ENCODE measurements at places on chromosomes 3 and 15.
A peak's percentile ranks its signal among the peaks of the same experiment; 100 is the strongest.

- DNase-seq: no peak
Observed at GRCh38 chr15:58015565-58015964, 49.9 kb downstream of the ALDH1A2 start.

GRCh38 chr3:172624999-172625398 lies 85.9 kb downstream of the NCEH1 start:
- no peak for DNase-seq

DNA sequence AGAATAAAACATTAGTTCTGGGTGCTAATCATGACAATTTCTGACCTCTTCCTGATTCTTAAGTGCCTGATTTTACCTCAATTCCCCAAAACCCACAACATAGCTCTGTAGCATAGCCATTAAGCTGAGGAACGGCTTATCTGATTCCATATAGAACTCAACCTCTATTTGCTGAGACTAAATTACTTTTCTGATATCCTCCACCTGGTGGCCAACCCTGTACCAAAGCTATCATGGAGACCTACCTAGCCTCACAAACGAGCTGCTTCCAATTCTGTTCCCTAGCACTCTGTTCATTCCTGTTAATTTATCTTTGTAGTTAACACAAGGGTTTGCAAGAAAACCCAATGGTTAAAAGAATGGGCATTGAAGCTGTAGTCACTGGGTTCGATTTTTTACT lies 245.2 kb downstream of the PLOD2 start:
- DNase-seq: no peak

- DNase-seq: no peak
Observed at GRCh38 chr3:14431452-14431916, 29.1 kb downstream of the SLC6A6 start.

DNA sequence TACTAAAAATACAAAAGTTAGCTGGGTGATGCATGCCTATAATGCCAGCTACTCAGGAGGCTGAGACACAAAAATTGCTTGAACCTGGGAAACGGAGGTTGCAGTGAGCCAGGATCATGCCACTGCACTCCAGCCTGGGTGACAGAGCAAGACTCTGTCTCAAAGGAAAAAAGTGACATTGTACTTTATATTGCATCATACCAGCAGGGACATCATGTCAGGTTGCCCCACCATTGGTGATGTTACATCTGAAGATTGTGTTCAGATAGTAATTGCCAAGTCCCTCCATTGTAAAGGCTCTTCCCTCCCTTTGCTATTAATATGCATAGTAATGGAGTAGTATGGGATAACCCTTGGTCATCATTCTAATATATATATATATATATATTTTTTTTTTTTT lies 44.8 kb downstream of the FOXL2 start:
- DNase-seq: no peak

- no peak for DNase-seq
Observed at GRCh38 chr3:121793078-121793477, 41.8 kb downstream of the IQCB1 start.

DNA sequence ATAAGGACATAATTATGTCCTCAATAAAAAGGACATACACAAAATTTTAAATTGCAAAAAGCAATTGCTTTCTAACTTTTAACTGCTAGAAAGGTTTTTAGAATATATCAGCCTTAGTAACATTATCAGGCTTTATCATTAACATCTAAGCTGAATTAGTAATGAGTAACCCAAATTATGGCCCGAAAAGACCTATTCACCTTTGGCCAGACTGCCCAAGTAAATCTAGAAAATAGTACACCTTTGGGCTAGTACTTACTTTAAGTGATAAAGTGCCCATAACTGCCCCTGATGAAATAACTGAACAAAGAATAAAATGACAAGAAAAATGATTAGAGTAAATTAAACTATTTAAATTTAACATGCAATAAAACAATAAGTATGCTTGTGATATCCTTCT lies 117.2 kb downstream of the TBL1XR1 start:
- DNase-seq: no peak

DNA sequence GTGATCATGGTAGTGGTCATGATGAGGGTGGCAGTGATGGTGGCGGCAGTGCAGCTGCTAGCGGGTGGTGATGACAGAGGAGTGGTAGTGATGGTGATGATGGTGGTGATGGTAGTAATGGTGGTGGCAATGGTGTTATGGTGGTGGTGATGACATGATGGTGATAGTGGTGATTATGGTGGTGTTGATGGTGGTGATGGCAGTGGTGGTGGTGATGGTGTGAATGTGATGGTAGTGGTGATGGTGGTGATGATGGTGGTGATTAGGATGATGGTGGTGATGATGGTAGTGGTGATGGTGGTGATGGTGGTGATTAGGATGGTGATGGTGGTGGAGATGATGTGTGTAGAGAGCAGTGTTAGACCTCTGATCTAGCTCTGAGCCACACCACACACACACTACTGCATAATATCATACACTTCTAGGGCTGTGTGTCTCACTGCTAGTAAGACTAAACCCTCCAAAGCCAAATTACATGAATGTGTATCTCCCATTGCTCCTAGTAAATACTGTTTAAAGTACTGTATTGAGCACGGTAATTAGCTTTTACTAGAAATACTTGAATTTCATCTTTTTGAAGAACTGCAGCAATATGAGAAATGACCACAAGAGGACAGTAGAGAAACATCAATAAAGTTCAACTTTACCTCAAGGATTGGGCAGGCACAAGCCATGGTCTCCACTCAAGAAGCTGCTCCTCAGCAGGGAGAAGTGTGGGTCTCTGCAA lies 28.8 kb downstream of the TMED3 start:
- DNase-seq: peak; percentile 12

DNA sequence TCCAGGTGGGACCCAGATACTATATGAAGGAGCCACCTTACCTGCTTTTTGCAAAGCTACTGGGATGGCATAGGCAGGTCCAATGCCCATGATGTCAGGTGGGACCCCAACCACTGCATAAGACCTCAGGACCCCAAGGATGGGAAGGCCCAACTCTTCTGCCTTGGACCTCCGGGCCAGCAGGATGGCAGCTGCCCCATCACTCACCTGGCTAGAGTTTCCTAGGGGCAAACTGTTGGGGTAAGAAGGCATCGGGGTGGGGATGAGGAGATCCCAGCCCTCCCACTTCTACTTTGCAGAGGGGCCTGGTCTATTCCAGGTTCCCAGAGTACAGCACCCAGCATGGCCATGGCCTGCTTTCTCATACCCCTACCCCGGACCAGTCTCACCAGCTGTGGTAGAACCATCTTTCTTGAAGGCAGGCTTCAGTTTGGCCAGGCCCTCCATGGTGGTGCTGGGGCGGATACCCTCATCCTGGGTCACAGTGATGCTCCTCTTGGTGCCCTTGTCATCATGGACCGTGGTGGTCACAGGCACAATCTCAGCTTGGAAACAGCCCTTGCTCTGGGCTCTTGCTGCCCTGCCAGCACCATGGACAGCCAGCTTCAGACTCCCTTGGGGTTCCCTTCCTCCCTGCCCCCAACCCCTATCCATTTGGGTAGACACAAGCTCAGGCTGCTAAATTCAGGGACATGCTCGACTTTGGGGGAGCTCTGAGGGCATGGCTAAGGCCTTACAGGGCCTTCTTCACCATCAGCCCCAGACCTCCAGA lies 10.6 kb downstream of the ACAA1 start:
- DNase-seq: no peak

GRCh38 chr3:99777708-99778107 lies 40.0 kb upstream of the CMSS1 start:
- no peak for DNase-seq

- DNase-seq: no peak
Observed at GRCh38 chr3:81765400-81765799, 4.0 kb upstream of the GBE1 start.

GRCh38 chr3:126284258-126284904 lies 72.8 kb downstream of the KLF15 start:
- DNase-seq: no peak

GRCh38 chr15:72962054-72962702 lies 90.1 kb upstream of the NEO1 start:
- no peak for DNase-seq

DNA sequence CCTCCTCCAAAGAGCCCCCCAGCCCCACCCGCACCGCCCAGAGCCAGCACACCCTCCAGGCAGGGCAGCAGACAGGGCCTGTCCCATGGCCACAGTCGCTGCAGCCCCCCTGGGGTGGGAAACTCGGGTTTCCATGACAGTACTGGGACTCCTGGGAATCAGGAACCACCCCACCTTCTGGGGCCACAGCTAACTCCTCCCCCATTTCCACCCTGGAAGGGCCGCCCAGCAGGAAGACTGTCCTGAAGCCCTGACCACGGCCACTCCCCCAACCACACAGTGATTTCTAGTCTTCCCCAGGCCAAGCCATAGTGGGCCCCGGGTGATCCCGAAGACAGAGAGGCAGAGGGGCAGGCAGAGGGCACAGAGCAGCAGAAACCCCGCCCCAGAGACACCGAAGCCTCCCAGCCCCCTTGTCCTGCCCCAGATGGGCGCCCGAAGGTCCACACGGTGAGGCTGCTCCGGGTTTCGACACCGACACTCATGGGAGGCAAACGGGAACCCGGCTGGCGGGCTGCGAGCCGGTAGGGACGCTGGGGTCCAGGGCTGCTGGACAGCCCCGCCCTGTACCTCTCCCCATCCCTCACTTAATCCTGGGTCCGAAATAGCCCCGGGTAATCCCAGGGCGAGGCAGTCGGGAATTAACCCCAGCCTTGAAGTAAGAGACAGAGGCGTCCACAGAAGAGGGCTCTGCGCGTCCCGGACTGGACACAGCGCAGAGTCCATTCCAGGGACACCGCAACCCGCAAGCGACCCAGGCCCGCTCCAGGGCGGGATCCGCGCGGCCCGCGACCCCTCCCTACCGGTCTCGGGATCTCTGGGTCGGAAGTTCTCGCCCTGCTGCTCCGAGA lies 138.4 kb downstream of the NUP210 start:
- no peak for DNase-seq
